ENCODE measurements at places on chromosomes 11 and 22.

DNA sequence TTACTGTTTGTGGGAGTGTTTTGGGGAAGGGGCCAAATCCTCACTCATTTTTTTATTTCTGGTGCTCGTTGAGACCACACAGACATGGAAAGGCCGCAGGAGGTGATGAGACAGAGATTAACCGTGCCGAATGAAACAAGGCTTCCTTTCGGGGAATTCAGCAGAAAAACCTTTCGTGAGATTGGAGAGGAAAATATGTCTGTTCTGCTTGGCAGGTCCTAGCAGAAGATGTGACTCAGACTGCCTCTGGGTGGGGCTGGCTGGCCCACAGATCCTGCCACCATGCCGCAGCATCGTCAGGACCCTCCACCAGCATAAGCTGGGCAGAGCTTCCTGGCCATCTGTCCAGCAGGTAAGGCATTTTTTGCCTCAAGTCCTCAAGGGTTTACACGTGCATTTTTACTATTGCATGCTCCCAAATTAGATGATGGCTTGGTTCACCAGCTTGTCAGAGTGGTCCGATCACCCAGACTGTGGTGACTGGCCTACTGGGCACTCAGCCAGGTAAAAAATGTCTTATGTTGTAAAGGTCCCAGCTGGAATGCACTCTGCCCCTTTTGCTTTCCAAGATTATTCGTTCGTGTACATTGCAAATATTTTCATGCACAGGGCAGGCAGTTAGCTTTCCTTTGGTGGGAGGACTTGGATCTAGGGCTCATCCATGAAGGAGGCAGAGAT, 1.5 kb downstream of the DDB2 start:
- peak; percentile 20 for DNase-seq

- DNase-seq: no peak
Observed at GRCh38 chr11:1969035-1969434, 21.9 kb downstream of the MRPL23 start.

DNA sequence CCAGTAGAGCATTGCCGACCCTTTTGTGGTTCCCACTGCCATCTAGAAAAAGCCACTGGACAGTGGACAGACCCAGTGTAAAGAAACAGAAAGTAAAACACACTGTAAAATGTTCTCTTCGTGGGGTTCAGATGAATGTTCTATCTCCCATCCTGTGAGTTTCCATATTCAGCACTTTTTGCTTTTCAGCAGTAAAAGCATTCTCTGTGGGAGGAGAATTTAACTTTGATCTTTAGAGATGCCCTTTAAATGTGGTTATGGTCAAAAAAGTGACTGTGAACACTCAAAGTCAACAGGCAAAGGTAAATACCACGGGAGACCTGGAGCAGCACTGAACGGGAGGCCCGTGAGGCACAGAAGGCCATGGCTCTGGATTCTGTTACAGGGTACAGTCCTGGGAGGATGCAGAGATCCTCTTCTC, 53.9 kb downstream of the FLI1 start:
- no peak for DNase-seq

DNA sequence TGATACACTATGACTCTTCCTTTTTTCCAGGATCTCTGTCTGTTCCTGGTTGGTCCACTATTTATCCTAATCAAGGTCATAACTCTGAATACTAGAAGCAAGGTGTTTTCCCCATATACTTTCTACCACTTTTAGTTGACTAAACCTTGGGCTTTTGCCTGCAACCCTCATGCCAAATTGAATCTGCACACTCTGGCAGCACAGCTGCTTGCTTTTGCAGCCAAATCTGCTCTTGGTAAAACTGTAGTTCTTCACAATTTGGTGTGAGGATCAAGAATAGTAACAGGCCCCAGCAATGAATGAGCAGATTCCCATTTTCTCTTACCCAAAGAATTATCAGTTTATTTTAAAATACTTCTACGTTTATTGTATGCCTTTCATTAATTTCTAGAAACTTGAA, 586.5 kb upstream of the CNTN5 start:
- no peak for DNase-seq

- no peak for DNase-seq
Observed at GRCh38 chr11:60170566-60170965, 12.3 kb downstream of the MS4A6A start.

DNA sequence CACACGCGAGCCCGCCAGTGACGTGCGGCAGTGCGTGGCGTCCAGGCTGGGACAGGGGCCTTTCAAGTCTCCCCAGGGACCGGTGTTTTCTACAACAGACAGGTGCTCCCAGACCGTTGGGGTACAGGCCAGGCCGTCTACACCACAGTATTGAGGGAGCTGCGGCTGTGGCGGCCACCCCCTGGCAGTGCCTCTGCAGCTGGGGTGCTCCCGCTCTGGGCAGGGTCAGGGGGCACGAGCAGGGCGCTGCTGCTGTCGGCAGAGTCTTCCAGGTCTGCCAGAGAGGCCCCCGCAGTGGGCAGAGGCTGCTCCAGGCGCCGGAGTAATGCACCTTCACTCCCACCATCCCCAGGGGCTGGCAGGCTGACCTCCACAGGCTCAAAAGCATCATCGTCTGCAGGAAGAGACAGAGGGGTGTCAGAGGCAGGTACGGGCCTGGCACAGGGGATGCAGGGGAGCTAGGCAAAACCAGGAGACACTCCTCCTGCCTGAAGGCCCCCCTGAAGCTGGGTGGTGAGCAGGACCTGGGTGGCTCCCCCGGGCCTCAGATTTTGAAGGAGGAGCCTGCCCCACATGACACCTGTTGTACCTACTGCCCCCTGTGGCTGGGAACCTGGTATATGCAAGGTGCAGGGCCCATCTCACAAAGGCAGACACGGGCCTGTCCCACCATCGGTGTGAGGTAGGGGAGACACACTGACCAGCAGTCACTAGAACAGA, 83.3 kb downstream of the DGCR2 start:
- DNase-seq: no peak

DNA sequence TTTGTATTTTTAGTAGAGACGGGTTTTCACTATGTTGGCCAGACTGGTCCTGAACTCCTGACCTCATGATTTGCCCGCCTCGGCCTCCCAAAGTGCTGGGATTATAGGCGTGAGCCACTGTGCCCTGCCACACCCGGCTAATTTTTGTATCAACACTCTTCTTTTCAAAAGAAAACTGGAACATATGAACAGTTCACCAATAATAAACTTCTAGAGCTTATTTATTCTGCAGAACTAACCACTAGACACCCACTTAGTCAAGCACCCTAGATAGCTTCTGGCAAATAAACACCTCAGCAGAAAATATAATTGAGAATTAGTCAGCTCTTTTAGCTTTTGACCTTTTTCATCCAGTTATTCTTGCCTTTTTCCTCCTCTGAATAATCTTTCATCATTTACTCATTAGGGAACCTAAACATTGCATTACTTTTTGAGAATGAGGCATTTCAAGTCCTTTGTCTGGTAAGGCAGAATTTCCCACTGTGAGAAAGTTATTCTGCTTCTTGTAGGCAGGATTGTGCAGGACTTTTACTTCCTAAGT, 27.3 kb upstream of the TMEM41B start:
- DNase-seq: no peak

DNA sequence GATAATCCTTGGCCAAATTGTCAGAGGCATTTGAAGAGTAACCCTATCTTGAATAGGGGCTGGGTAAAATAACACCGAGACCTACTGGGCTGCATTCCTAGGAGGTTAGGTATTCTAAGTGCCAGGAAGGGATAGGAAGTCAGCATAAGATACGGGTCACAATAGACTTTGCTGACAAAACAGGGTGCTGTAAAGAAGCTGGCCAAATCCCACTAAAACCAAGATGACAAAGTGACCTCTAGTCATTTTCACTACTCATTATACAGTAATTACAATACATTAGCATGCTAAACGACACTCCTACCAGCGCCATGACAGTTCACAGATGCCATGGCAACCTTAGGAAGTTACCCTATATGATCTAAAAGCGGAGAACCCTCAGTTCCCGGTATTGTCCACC, 964 bp upstream of the REXO2 start:
- no peak for DNase-seq

DNA sequence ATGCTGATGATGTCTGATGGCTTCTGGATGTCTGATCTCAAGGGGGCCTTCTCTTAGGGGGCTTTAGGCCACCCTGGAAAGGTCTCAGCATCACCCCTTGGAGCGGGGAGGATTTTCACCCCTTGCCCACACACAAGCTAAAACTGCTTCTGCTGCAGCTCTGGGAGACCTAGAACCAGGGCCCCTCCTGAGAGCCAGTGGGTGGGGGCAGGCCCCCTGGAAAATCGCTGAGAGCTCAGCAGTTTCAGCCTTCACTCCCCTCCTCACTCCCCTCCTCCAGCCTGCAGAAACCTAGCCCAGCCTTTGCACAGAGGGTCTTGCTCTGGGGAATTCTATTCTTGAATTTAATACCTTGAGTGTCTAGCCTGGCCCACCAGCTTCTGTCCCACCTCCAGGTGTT, 17.2 kb downstream of the CD6 start:
- no peak for DNase-seq

DNA sequence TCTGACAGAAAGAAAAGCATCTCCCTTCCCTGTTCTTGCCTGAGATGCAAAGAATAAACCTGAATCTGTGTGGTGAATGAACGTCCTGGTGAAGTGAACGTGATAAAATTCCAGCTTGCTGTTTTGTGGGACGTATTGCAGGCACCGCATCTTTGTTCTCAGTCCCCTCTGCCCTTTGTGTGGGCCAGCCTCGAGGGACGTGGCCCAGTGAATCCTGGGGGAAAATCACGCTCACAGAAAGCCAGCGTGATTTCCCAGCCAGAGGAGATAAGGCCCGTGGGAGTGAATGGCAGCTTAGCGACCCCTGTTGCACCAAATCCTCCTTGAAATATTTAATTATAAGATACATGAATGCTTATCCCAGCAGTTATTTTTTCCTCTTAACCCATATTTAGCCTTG, 129.1 kb downstream of the COMMD9 start:
- no peak for DNase-seq

- no peak for DNase-seq
Observed at GRCh38 chr11:59866836-59867235, 549 bp upstream of the TCN1 start.

GRCh38 chr11:2447951-2448650, 3.3 kb downstream of the KCNQ1 start:
- DNase-seq: no peak

- DNase-seq: no peak
Observed at GRCh38 chr22:49849161-49850020, 4.3 kb upstream of the ZBED4 start.

DNA sequence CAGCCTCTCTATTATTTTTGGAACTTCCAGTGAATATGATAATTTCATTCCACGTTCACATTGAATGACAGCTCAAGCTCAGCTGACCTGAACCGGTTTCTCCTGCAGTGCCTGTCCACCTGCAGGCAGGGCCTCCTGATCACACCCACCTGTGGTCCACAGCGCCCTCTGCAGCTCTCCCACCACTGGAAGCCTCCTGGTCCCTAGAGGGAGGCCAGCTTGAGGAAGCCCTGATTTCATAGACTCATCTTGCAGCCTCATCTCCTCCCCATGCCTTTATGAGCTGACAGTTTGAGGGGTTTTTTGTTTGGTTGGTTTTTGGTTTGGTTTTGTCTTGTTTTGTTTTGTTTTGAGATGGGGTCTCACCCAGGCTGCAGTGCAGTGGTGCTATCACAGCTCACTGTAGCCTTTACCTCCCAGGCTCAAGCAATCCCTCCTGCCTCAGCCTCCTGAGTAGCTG, 29.9 kb upstream of the MALAT1 start:
- DNase-seq: peak; percentile 35

DNA sequence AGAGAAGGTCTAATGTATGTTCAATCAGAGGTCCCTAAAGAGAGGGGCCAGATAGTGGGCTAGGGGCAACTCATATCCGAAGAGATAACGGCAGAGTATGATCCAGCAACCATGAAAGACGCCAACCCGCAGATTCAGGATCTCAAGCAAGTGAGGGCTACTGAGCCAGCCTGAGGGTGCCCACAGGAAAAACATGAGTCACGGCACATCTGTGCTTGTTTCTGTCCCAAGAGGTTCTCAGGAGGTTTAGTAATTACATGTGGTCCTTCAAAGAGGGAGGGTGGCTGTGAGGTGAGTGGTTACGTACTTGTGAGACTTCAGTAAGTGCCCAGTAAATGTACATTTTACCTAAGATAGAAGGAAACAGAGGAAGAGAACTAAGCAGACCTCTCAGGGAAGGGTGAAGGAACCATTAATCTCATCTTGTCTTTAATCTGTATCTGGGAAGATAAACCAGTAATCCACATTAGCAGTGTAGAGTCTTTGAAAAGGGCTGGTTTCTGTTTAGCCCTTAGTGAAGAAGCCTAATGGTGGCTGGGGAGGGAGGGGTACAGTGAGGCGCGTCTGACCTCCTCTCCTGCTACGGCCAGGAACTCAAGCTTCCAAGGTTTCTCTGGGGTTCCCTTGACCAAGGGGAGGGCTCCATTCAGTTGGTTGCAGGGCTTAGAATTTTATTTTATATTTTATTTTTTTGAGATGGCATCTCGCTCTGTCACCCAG, 10.2 kb downstream of the SIRT3 start:
- no peak for DNase-seq

DNA sequence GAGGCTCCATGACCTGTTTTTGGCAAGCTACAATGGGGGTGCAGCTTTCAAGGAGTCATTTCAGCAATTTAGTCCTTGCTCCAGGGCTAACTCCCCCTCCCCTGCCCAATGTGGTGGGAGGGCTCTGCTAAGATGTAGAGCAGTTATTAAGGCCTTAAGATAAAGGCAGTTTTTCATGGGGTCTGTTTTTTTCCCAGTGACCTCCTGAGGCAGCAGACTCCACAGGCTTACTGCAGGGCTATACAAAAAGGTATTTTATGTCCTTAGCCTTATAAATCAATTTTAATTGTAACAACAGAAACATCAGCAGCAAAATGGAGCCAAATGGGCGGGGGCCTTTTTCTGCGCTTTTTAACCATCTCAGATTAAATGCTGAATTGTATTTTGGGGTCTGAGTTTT, 192.3 kb downstream of the KIRREL3 start:
- DNase-seq: no peak

DNA sequence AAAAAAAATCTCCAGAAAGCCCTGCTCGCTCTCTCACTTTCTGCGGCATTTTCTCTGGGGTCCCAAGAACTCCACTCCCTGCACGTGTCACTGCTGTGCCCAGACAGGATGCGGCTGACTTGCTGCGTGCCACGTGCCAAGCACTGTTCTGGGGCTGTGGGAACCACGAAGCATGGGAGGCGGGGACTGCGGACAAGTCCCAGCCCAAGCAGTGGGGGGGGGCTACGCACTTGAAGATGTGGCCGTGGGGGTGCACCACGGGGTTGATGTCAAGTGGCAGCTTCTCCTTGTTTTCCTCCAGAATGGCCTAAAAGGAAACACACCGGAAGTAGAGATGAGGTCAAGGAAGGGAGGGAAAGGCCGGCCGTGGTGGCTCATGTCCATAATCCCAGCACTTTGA, 10.8 kb downstream of the TTLL12 start:
- DNase-seq: no peak

GRCh38 chr11:62145261-62145871, 21.6 kb downstream of the INCENP start:
- DNase-seq: no peak
